Uterus (tissue), 4 donors: ENCODE measurements at places on chromosomes 12 and 14. TPM values are rescaled to one million over a fixed set of nuclear protein-coding genes. Genes with fewer than 3 reads are reported as not detected.

Gene FOXN4
- not detected for total RNA-seq

Gene TMBIM4
- total RNA-seq = 102 TPM

Gene ADAMTS20
- total RNA-seq = not detected

Gene CARMIL3
- not detected for total RNA-seq

Gene SERPINA1
- total RNA-seq = 4.9 TPM

Gene ZNF664
- total RNA-seq = 97.1 TPM

Gene KRT3
- not detected for total RNA-seq

Gene CCDC197
- total RNA-seq = not detected

Gene ZDHHC22
- total RNA-seq = not detected

Gene HPD
- total RNA-seq = not detected

Gene HOXC13
- total RNA-seq = not detected

Gene SVOP
- not detected for total RNA-seq

Gene SYNDIG1L
- total RNA-seq = not detected

Gene EMP1
- total RNA-seq = 345 TPM

Gene MYBPC1
- not detected for total RNA-seq

Gene SCN8A
- total RNA-seq = 6.7 TPM

Gene STXBP6
- 13.8 TPM for total RNA-seq

Gene MSRB3
- 53.8 TPM for total RNA-seq

Gene DHRS2
- 0.37 TPM for total RNA-seq

Gene TSPAN19
- under 0.01 TPM for total RNA-seq

Gene NID2
- total RNA-seq = 92.6 TPM

Gene SLC15A5
- total RNA-seq = not detected

Gene AQP2
- not detected for total RNA-seq

Gene CCDC38
- not detected for total RNA-seq

Gene NGB
- total RNA-seq = not detected

Gene PSMC6
- 76.9 TPM for total RNA-seq

Gene TRHDE
- total RNA-seq = 31.2 TPM

Gene IL26
- not detected for total RNA-seq

Gene SDS
- total RNA-seq = not detected

Gene ESR2
- total RNA-seq = 2.9 TPM

Gene CMKLR1
- 13.3 TPM for total RNA-seq

Gene RDH11
- 49.1 TPM for total RNA-seq

Gene ATP23
- 59.1 TPM for total RNA-seq

Gene CEBPE
- not detected for total RNA-seq

Gene AMN
- total RNA-seq = 2.9 TPM

Gene CD163L1
- total RNA-seq = 5.7 TPM

Gene KERA
- not detected for total RNA-seq

Gene DAO
- not detected for total RNA-seq

Gene POTEG
- total RNA-seq = not detected

Gene BATF
- total RNA-seq = not detected

Gene ADGRD1
- total RNA-seq = 13.5 TPM

Gene IFI27
- total RNA-seq = 20.5 TPM

Gene RCOR1
- 40.0 TPM for total RNA-seq

Gene NUDT4
- total RNA-seq = 107 TPM
